ENCODE measurements at places on chromosomes 13 and 19. TPM values are rescaled to one million over a fixed set of nuclear protein-coding genes. Genes with fewer than 3 reads are reported as not detected.
A peak's percentile ranks its signal among the peaks of the same experiment; 100 is the strongest.

The MCEMP1 gene
- 0.85 TPM for total RNA-seq

The PGPEP1 gene
- total RNA-seq: 31.3 TPM

DNA sequence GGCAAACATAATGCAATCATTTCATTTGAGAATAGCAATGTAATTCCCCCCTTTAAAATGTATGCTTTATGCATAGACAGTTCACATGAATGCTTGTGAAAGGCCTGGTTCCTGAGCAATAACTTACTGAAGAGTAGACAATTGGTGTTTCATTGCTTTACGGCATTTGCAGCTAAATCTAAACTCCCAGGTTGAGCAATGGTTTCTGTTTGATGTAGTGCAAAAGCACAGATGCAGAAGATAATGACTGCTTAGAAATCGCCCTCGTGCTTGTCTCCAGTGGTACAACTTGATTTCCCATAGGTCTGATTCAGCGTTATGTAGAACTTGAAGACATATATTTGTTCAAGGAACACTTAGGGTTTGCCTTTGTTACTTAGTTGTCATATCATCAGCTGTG, 1018.3 kb downstream of the DIAPH3 start:
- no peak for DNase-seq

- DNase-seq: no peak
Measured at GRCh38 chr13:109788372-109789111, 2.2 kb upstream of the IRS2 start.

GRCh38 chr13:23859455-23859854, 29.7 kb downstream of the MIPEP start:
- DNase-seq: no peak

- DNase-seq: no peak
Measured at GRCh38 chr19:19544954-19545591, 7.0 kb downstream of the CILP2 start.

DNA sequence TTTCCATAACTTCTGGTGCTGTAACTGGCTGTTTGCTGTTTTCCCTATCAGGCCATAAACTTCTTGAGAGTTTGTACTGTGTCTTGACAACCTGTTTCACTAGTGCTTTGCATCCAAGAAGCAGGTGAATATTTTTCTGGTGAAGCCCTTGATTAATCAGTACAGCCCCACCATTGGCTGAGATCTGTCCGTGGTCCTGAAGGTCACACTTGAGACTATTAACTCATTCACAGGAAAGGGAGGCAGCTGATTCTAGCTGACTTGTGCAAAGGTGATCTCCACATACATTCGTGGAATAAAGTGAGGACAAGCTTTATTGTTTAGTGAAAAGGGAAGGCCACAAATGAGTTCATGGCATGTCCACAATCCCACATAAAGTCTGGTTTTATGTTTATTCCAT, 61.4 kb upstream of the ZNF835 start:
- DNase-seq: no peak

- peak; percentile 94 for DNase-seq
Measured at GRCh38 chr13:40789275-40790153, at the start of gene SLC25A15. SLC25A15 (plus strand) TSS chr13:40789611; CDS start chr13:40793227, 3,616 bp downstream.

All from right cardiac atrium (tissue), 5 donors.